Cardiac septum (tissue), 1 donor: ENCODE measurements at places on chromosomes 6 and 20. TPM values are rescaled to one million over a fixed set of nuclear protein-coding genes. Genes with fewer than 3 reads are reported as not detected.

TBXT gene
- not detected for total RNA-seq

- DNase-seq = no peak
These were observed 187.0 kb upstream of the BMP2 start for GRCh38 chr20:6580486-6580885.

HEY2 gene
- total RNA-seq = 12.3 TPM

SLC16A10 gene
- total RNA-seq = 5.0 TPM

GRCh38 chr20:59785986-59786795 lies 147.2 kb downstream of the SYCP2 start:
- peak; percentile 69 for DNase-seq

MTFR2 gene
- not detected for total RNA-seq

DNA sequence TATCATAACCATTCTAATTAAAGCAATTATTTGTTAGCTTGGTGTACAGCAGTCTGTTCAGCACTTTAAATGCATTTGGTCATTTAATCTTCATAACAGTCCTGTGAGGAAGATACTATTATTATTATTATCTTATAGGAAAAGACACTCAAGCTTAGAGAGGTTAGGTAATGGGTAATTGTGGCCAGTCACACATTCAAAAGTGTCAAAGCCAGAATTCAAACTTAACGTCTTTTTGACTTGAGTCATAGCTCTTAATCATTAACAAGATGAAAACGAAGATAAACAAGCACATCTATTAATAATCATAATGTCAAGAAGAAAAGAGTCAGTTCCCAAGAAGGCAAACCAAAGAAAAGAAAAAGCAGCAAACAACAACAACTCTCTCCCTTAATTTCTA lies 251.0 kb downstream of the SYNE1 start:
- no peak for DNase-seq

DNA sequence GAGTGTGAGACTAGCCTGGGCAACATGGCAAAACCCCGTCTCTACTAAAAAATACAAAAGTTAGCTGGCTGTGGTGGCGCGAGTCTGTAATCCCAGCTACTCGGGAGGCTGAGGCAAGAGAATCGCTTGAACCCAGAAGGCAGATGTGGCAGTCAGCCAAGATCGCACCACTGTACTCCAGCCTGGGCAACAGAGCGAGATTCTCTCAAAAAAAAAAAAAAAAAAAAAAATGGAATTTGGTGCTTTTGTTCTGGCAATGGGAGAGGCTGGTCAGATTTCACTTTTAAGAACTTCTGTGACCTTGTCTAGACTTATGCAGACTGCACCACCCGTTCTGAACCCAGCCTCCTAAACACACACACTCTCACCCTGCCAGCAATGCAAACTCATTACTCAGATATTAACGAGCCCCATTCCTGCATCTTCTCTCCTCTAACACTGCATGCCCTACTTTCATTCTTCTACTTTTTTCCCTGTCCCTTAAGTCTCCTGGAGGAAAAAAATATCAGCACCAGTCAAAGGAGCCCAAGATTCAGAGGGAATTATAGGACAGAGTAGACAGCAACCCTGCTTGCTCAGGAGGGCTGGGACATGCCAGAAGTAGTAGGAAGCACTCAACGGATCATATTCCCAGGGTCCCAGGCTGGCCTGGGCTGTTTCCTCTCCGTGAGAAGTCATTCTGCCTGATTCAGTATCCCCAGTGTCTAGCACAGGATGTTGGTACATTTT lies 4.4 kb downstream of the MOCS1 start:
- DNase-seq = no peak

- no peak for DNase-seq
These were observed 38.5 kb downstream of the RBM38 start for GRCh38 chr20:57429580-57430200.

GRCh38 chr6:150129616-150130505 lies 13.0 kb upstream of the PPP1R14C start:
- DNase-seq = no peak

- no peak for DNase-seq
These were observed 89.7 kb downstream of the MDGA1 start for GRCh38 chr6:37607944-37608343.

SYCP2L gene
- 1.00 TPM for total RNA-seq
